Naive thymus-derived CD4-positive, alpha-beta T cell (primary cell): ENCODE measurements at places on chromosomes 2 and 18. TPM values are rescaled to one million over a fixed set of nuclear protein-coding genes. Genes with fewer than 3 reads are reported as not detected.

Gene ASXL2
- total RNA-seq: 62.1 TPM

Gene CXCR4
- 243 TPM for total RNA-seq

Gene CTAGE1
- not detected for total RNA-seq

Gene GCG
- not detected in 2 replicates for total RNA-seq

Gene REL
- total RNA-seq: 59.1 TPM

GRCh38 chr2:145380436-145381017 is 860.6 kb upstream of the ZEB2 start:
- H3K27me3 ChIP-seq: no peaks in the 10 kb centered on the region
- H3K4me1 ChIP-seq: no peaks in the 10 kb centered on the region
- no peaks in the 10 kb centered on the region for H3K36me3 ChIP-seq
- no peak overlapping the region for H3K4me3 ChIP-seq
- no peak overlapping the region for H3K27ac ChIP-seq

DNA sequence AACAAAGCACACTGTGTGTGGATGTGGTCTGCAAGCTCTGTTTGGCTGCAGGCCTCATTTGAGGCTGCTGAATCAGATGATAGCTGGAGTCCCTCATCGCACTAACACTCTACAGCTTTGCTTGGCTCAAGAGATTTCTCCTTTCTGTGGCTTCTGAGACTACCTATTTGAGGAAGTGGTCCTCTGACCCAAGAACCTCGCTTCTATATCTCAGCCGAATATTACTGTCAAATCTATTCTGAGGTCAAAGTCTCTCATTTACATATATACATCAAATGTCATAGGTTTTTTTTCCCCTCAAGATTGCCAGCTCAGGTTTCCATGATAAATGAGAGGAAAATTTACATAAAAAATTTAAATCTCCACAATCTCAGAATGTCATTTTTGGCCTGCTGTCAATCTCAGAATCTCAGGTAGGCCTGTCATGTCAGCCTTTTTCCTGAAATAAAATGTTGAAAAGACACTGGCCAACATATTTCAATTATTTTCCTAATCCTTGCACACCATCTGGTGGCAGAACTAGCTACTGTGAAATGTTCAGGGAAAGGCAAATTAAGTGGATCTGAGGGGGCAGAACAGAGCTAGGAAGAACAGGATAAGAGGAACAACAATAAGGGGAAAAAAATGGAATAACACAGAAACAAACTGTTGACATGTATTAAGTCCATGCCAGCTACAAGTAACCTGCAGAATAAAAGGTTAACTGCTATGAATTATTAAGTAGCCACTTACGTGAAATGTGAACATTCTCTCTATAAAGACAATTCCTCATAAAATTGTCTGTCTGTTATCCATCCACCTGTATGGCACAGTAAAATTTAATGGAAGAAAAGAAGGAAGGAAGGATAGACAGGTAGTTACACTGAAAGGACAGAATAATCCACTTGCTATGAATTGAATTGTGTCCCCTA is 39.3 kb downstream of the AP1S3 start:
- no peaks in the 10 kb centered on the region for H3K27me3 ChIP-seq
- no peaks in the 10 kb centered on the region for H3K4me1 ChIP-seq
- H3K4me3 ChIP-seq: no peak overlapping the region
- H3K36me3 ChIP-seq: no peaks in the 10 kb centered on the region
- H3K27ac ChIP-seq: no peak overlapping the region

DNA sequence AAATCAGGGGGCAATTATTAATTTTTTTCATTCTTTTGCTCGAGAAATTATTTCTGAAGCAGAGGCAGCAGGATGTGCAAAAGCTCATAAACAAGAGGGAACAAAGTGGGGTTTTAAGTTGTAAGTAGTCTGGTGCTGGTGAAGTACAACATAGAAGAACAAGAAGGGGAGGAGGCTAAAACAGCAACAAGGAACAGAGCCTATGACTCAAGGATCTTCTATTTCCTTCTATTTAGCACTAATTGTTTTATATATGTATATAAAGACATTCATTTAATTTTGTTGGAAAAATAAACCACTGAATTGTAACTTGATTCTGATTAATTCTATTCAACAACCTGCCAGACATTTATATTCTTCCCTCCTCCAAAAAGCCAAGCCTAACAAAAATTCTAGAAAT is 35.0 kb downstream of the YES1 start:
- no peak overlapping the region for H3K4me3 ChIP-seq
- H3K36me3 ChIP-seq: no peaks in the 10 kb centered on the region
- peaks cover 4% of the 10 kb centered on the region for H3K4me1 ChIP-seq
- H3K27me3 ChIP-seq: no peaks in the 10 kb centered on the region
- DNase-seq: no peak

DNA sequence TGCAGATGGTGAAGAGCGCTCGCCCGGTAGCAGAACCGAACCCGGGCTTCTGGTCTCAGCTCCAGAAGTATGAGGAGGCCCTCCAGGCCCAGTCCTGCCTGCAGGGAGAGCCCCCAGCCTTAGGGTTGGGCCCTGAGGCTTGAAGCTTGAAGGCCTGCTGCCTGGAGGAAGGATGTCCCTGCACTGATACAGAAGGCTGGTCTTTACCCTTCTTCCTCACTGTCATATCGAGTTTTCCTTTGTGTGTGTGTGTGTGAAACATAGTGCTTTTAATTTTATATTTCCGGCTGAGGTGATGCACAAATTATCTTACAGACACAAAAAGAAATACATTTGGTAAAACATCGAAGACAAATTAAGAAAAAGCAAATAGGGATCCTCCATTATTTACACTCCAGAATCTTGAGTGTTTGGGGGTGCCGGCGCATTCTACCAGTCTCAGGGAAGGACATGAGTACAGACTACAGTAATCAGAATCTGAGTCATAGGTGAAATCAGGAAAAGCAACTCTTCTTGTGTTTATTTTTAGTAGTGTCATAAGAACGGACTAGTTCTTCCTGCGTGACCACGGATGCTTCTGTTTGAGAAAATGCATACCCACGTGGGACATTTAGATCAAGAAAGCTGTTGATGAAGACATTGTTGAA is 1.3 kb downstream of the DUSP28 start:
- no peaks in the 10 kb centered on the region for H3K27me3 ChIP-seq
- peaks cover 76% of the 10 kb centered on the region for H3K4me1 ChIP-seq
- H3K36me3 ChIP-seq: no peaks in the 10 kb centered on the region
- peak overlapping the region; percentile 82 for H3K4me3 ChIP-seq
- no peak for DNase-seq
- peak overlapping the region; percentile 93 for H3K27ac ChIP-seq

GRCh38 chr18:57043241-57043640 is 103.6 kb upstream of the BOD1L2 start:
- no peak for DNase-seq
- H3K27ac ChIP-seq: no peak overlapping the region
- no peak overlapping the region for H3K4me3 ChIP-seq
- no peaks in the 10 kb centered on the region for H3K27me3 ChIP-seq

DNA sequence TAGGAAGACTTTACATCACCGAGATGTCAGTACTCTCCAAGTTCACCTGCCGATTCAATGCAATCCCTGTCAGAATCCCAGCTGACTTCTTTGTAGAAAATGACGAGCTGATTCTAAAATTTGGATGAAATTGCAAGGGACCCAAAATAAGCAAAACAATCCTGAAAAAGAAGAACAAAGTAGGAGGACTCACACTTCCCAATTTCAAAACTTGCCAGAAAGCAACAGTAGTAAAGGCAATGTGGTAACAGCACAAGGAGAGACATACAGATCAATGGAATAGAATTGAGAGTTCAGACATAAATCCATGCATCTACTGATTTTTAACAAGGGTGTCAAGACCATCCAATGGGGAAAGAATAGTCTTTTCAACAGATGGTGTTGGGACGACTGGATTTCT is 52.2 kb downstream of the SMAD7 start:
- no peak for DNase-seq
- H3K4me1 ChIP-seq: no peaks in the 10 kb centered on the region
- H3K27me3 ChIP-seq: no peaks in the 10 kb centered on the region
- no peak overlapping the region for H3K27ac ChIP-seq
- H3K4me3 ChIP-seq: no peak overlapping the region
- no peaks in the 10 kb centered on the region for H3K36me3 ChIP-seq

DNA sequence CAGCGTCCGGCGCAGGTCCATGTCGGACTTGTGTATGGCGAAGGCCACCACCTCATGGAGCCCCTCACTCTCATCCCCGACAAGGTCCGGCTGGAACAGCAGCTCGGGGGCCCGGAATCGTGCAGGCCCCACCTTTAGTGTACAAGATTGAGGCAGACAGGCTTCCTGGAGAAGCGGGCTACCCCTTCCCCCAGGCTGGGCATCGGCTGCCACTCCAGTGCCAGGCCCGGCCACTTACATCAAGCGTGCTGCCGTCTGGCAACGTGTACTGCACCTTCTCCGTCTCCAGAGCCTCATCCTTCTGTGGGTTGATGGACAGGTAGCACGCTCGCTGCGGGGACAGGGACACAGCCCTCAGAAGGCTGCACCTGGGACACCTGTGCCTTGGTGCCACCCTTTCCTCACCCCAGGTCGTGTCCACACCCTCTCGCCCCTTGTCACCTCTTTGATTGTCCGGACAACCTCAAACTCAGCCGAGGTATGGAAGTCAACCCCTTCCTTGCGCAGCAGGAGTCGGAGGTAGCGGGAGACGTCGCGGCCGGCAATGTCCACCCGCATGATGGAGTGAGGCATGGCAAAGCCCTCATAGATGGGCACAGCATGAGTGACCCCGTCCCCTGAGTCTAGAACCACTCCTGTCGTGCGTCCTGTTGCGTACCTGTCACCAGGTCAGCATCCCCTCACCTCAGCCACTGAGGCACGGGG is 5.7 kb downstream of the ACTR1B start:
- peaks cover 9% of the 10 kb centered on the region for H3K4me1 ChIP-seq
- no peaks in the 10 kb centered on the region for H3K27me3 ChIP-seq
- H3K4me3 ChIP-seq: no peak overlapping the region
- H3K36me3 ChIP-seq: peaks cover 16% of the 10 kb centered on the region
- no peak overlapping the region for H3K27ac ChIP-seq
- no peak for DNase-seq

DNA sequence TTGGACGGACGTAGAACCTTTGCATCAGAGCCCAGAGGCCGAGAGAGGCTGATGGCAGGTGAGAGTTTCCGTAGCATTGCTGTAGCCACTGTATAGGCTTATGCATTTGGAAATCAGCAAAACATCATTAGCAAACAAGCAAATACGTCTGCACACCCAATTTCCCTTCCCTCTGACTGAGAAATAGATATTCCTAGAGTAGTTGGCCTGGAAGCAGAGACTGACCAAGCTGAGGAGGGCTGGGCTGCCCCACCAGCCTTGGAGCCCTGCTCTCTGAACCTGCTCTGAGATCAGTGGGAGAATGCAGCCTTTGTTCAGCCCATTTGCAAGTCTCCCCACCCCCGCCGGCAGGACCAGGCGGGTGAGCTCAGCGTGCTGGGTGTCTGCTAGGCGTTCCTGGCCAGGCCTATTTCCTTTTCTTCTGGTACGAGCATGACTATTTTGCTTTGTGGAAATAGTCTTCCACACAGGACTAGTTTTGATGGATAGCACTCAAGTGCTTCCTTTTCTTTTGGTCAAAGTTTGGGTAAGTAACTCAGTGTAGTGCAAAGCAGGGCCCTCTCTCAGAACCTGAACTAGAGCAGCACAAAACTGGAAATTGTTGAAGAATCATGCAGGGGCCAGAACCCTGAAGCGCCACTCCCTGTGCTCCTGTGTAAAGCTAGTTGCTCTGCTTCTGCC is 21.9 kb upstream of the RNF149 start:
- H3K36me3 ChIP-seq: no peaks in the 10 kb centered on the region
- H3K27me3 ChIP-seq: no peaks in the 10 kb centered on the region
- H3K4me1 ChIP-seq: peaks cover 74% of the 10 kb centered on the region
- DNase-seq: no peak

GRCh38 chr2:33212151-33212550 is 264.3 kb upstream of the RASGRP3 start:
- no peaks in the 10 kb centered on the region for H3K36me3 ChIP-seq
- H3K27ac ChIP-seq: no peak overlapping the region
- no peak overlapping the region for H3K4me3 ChIP-seq

DNA sequence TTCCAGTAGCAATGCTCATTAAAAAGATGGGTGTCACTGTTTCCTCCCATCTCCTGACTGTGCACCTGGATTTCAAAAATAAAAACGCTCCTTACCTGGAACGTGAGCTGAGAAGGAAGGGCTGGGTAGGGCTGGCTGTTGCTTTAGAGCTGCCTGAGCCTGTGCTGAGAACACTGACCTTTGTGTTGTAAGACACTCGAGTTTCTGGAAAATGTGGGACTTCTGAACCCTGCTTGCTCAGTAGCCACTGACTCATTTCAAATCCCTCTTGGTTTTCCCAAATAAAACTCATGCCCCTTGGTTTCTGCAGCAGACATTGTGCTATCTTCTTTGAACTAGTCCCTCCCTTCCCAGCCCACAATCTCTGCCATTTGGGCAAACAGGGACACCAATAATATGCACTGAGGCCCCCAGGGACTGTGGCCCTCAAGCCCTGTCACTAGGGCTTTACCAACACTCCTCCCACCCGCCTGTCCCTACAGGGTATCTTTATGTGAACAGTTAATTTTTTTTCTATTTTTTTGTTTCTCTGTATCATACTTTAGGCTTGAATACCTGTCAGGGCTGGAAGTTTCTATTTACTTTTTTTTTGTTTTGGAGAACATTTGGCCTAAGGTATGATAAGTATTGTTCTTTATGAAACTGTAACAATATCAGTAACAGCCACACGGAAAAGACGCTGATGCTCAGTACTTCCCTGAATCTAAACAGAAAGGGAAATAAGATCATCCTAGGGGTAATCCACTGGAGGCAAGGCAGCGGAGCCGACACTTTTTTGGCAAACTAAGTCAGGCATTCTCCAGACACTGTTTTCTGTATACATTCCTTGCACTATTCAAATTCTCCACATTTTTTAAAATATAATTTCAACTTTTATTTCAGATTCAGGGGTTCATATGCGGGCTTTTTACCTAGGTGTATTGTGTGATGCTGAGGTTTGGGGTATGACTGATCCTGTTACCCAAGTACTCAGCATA is 280.2 kb downstream of the STK39 start:
- no peak overlapping the region for H3K27ac ChIP-seq
- H3K27me3 ChIP-seq: no peaks in the 10 kb centered on the region
- H3K36me3 ChIP-seq: peaks cover 4% of the 10 kb centered on the region
- DNase-seq: no peak
- no peak overlapping the region for H3K4me3 ChIP-seq

DNA sequence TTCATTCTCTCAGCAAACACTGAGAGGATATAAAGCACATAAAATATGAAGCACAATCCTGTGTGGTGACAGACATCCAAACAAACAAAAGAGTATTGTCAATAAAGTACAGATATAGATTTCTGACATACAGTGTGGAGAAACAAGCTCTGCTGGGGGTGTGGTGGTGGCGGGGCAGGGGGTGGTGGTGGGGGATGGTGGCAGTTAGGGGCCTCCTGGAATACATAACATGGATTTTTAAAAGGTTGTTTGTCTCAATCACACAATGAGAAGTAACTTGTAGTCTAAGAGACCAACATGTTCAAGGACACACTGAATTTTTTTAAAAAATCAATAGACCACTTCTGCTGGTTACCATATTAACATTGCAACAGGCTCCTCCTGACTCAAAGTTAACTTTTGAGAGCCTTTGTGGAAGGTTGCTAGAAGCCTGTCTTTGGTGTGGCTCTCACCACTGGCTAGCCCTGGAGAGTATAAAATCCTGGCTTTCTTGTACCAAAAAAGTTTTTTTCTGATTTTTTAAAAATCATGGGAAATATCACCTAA is 1197.4 kb downstream of the SUCLG1 start:
- no peaks in the 10 kb centered on the region for H3K4me1 ChIP-seq
- no peaks in the 10 kb centered on the region for H3K36me3 ChIP-seq
- DNase-seq: no peak
- no peak overlapping the region for H3K27ac ChIP-seq
- no peaks in the 10 kb centered on the region for H3K27me3 ChIP-seq
